ENCODE measurements at places on chromosomes 11 and 22.

DNA sequence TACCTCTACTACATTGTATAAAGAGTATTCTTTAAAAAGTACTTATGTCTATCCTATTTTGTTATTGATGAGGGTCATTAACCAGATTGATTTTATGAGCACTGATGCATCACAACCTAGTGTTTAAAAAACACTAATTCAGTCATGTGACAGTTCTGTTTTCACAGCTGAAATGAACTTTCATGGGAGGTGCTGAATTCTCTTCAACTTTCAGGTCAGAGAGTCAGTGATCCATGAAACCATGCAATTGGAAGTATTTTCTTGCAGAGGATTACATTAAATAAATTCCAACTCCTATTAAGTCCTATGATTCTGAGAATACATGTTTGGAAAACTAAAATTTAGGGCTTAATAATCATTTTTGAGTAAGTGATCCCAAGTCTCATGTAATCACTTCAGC, 889.4 kb downstream of the KCNA4 start:
- no peak for DNase-seq

DNA sequence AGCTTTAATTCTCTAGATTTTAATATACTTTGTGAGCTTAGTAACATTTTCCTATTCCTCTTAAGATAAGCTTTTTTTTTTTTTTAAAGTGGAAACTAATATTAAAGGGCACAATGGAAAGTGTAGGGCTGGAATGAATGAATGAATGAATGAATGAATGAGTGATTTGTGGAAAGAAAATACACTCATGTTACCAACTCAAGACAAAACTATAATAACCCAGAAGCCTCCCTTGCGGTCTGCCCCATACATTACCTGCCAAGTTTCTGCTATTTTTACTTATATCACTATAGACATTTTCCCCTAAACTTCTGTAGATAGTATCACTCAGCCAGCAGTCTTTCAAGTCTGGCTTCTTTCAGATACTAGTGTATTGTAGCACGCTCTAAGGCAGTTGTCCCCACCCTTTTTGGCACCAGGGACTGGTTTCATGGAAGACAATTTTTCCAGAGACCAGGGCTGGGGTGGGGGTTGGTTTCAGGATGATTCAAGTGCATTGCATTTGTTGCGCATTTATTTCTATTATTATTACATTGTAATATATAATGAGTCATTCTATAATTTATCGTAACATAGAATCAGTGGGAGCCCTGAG, 932.2 kb downstream of the TBC1D22A start:
- no peak for DNase-seq

DNA sequence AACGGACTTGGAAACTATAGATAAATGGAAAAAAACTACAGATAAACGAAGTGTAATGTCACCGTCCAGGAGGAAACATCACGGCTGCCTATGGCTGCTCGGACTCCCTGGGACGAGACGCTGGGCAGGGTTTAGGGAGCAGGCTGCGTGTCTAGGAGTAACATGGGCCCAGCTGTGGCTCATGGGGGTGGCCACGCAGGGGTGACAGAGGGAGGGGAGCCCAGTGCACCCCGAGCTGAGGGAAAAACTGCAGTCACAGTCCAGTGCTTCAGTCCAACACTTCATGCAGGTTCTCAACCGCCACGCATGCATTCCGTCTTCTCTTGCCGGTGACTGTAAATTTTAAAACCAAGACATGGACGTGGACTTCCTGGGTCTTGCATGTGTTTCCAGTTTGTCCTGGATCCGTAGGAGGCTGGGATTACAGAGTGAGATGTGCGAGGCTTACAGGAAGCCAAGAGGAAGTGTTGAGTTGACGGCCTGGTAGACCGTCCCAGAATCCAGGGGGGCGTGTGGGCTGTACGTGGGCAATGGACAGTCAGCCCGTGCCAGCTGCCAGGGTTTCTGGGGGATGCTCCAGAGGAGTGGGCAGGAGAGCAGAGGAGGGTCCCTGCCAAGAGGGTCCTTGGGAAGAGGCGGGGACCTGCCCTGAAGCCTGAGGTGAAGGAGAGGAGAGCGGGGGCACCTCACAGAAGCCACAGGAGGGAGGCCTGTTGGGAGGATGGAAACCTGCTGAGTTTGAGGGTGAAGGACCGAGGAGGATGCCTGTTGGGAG, 691.4 kb downstream of the BRD1 start:
- no peak for DNase-seq

GRCh38 chr11:76735841-76736240, 47.3 kb upstream of the TSKU start:
- DNase-seq, result no peak

DNA sequence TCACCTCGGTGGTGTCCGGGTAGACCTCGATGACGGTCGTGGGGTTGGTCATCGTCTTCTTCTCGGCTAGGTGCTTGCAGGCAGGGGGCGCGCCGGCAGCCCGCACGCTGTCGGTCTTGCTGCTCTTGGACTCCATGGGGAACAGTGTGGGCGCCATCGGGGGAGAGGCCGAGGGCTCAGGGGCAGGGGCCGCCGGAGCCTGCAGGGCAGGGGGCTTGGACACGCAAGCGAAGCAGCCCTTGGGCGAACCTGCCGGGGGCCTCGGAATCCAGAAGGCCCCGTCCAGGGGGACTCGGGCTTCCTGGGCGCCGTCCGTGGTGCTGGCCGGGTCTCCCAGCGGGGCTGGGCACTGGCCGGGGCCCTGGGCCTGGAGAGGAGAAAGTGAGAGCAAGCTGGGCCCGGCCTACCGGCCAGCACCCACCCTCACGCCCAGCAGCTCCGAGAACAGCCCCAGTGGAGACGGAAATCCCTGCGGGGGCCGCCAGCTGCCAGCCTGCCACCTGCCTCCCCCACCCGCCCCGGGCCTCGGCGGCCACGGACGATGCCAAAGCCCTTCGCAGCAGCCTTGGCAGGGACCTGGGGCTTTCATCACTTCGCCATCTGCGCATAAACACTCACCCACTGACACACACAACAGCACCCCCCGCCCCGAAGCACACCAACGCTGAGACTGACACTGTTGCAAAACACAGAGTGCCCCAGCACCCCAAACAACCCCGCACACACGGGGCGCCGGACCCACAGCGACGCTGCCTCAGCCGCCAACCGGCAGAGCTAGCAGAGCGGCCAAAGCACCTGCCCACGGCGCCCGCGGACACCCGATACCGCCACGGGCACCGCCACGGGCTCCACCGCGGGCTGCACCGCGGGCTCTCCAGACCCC, 2.4 kb downstream of the IFITM10 start:
- no peak for DNase-seq

DNA sequence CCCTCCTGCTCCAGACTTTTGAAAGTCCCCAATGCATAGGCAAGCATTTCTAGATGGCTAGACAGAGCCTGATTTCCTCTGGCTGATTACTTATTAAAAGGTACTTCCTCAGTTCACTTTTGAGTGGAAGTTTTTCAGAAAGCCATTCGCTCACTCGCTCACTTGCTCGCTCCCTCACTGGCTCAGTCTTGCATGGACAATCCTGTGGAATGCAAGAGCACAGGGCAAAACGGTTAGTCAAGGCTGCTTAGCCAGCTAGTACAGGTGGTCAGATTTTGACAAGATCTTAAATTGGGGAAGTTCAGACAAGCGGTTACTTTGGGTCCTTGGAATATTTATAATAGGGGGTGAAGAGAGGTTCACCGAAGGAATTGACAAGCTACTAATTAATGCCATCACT, 101.0 kb downstream of the ARL14EP start:
- DNase-seq, result no peak

DNA sequence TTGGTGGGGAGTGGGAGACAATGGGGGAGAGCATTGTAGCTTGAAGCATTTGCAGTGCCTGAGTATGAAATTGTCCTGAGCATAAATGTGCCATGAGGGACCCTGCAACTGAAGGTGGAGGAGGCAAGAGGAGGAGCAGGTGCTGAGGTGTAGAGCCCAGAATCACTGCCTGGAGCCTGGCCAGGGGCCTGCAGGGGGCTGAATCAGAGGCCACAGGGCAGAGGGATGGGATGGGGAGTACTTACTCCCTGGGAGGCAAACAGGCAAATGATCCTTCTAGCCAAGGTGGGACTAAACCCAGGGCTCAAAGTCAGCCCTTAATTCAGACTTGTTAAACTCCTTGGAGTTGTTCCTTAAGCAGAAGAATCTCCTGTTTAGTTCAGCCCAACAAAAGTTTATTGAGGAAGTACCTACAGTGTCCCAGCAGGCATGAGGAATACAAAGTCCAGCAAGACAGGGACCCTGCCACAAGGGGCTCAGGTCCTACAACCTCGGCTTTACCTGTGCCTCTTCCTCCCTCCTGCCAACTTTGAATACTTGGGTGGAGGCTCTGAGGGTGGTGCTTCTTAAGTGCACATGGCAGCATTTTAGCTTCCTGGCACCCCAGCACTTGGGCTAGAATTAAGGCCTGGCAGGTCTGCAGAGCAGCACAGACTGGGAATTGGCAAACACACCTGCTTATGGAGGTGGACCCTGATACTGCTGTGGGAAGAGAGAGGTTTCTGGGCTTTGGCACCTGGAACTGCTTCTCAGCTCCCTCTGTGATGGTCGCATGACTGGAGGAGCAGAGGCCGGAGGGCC, 20.0 kb downstream of the MICAL2 start:
- no peak for DNase-seq

All from stimulated activated CD4-positive, alpha-beta T cell treated with anti-CD3 and anti-CD28 coated beads, Interleukin-12 subunit alpha, Interleukin-12 subunit beta, amount 100 ng/mL, for 4 hours (primary cell).